ENCODE measurements at places on chromosomes 5 and 9.

DNA sequence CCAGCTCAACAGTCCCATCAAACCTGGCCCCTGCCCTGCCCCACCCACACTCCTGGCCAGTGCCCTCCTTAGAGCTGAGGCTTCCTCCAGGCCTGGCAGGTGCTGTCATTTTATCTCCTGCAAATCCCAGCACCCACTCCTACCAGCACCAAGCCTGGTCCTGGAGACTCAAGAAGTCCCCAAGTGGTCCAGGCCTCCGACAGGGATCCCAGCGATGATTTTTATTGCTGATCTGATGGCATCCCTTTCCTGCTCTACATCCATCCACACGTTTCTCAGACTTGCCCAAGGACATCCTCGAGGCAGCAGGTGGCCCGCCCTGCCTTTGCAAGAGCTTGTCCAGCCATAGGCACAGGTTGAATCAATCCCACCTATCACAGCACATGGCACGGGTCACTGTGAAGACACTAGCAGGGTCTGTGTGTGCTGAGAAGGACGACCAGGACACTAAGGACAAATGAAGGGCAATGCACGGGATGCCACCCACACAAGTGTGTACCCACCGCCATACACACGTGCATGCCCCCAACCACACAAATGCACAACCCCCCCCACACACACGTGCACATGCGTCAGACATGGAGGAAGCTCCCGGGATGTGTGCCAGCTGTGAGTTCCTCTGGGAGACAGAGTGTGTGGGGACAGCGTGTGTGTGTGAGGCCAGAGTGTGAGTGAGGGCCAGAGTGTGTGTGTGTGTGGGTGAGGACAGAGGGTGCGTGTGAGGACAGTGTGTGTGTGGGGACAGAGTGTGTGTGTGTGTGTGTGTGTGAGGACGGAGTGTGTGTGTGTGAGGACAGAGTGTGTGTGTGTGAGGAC is 62.4 kb upstream of the UBAC1 start:
- no peak for DNase-seq

DNA sequence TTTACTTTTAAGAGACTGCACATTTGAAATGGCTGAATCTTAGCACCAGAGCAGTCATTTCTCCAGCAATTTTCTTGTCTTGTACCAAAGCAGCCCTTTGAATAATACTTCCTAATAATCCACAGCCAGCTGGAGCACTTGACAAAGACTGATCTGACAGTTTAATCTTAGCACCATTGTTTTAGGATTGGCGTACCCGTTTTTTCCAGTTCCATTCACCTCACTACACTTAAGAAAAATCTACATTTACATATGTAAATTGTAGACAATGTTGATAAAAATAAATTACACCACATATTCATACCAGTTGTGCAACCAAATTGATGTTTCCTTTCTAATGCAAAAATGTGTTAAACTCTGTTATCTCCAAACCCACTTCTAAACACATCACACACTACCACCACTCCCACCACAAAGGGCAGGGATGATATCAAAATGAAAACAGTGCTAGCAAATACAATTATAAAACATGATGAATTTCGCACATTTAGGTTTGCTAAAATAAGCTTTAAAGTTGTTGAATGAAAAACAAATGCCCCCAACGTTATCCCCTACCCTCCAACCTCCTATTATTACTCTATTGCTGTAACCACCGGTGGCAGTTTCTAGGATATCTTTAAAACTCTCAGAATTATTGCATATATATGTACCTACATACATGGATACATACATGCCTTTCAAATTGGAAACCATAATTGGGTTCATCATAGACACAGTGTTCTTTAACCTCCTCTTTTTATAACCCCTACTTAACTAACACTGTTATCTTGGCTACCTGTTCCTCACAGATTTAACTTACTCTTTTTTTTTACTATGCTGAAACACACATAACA is 21.5 kb downstream of the SERINC5 start:
- DNase-seq, result no peak

DNA sequence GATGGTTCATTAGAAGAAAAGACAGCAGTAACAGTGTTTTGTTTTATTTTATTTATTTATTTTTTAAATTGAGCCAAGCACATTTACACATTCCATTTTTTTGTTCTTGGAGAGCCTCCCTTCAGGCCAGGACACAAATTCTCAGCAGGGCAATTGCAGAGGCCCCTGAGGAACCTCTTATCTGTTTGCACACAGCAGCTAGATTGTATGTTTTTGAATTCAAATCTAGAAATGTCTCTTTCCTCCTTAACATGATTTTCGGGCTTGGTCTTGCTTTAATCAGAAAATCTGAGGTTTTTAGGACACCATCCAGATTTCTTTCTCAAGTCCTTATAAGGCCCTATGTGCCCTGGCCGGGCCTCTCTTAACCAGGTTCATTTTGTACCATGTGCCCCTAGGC is 76.0 kb downstream of the PRR16 start:
- no peak for DNase-seq

GRCh38 chr9:512555-513272 is 298.0 kb downstream of the DOCK8 start:
- DNase-seq, result no peak

GRCh38 chr5:179906795-179907555 is 722 bp downstream of the TBC1D9B start:
- DNase-seq, result peak; percentile 84

- DNase-seq, result no peak
Observed at GRCh38 chr5:53199882-53200281, 90.3 kb upstream of the MOCS2 start.

DNA sequence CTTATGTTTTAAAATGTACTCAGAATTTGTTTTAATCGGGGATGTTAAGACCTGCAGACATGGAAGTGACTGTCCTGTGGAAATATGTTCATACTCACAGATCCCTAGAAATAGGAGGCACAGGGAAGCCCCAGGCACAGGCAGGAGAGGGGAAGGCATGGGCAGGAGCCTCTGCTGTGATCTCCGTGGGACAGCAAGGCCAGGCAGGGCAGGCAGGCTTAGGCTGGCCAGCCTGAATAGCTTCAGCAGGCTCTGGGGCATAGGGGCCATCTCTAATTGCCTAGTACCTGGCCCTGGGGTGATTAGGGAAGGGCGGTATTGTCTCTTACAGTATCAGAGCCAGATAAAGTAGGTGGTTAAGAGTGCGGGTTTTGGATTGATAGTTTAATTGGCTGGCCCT is 59.8 kb upstream of the PLEKHG4B start:
- DNase-seq, result no peak

- DNase-seq, result no peak
Observed at GRCh38 chr5:157710882-157711281, 20.3 kb upstream of the THG1L start.

GRCh38 chr5:90548069-90548593 is 10.5 kb upstream of the ADGRV1 start:
- DNase-seq, result no peak

GRCh38 chr5:37208883-37209797 is 40.0 kb downstream of the CPLANE1 start:
- peak; percentile 18 for DNase-seq

DNA sequence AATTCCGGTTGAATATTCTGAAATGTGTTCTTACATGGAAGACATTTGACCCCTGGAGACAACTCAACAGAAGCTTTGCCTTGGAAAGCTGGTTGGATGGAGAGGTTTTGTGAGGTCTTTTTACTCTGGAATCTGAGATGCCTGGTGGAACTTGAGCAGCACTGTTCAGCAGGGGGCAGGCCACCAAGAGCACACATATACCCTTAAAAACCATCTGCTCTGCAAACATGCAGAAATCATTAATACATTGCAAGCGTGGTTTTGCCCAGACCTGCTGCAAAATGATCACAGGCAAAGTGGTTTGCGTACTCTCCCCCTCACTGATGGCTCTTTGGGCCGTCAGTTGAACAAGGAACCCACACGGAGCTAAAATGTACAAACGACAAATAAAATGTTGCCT is 32.8 kb upstream of the DAP start:
- DNase-seq, result no peak
